ENCODE measurements at places on chromosomes 6 and 20.
A peak's percentile ranks its signal among the peaks of the same experiment; 100 is the strongest.

DNA sequence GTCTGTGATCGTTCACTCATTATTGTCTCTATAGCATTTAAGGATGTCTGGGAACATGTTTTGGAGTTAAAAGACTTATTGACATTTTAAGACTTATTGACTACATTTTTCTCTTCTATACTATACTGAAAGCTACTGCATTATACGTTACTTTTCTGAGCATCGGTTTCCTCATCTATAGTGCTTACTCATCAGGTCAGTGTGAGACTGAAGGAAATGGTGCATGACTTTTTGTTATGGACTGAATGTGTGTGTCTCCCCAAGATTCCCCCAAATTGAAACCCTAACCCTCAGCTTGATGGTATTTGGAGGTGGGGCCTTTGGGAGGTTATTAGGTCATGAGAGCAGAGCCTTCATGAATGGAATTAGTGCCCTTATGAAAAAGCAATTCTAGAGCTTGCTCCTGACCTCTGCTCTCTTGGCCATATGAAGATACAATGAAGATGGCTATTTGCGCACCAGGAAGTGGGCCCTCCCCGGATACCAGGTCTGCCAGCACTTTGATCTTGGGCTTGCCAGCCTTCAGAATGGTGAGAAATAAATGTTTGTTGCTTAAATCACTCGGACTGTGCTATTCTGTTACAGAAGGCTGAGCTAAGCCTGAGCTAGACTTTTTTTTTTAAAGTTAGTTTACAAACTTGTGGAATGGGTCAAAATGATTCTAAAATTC is 243.7 kb upstream of the RREB1 start:
- DNase-seq: no peak

- DNase-seq: no peak
These were observed 7.3 kb upstream of the CBFA2T2 start for GRCh38 chr20:33482581-33482980.

DNA sequence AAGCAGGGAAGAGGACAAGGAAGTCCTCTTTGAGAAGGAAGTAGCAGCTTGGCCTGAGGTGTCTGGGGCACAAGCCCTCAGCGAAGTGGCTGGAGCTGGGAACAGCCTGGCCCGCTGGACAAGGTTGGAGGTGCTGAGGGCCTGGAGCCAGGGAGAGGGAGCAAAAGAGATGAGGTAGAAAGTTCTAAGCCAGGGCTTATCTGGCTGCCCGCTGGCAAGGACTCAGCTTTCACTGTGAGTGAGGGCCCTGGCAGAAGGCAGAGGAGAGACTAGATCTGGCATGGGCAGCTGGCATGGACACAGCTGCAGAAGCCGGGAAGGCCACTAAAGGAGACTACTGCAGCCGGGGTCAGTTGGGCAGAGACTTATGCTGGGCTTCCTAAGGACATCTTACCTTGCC is 21.8 kb upstream of the PCMTD2 start:
- DNase-seq: no peak

GRCh38 chr6:69487688-69488087 is 309.1 kb downstream of the LMBRD1 start:
- DNase-seq: no peak

DNA sequence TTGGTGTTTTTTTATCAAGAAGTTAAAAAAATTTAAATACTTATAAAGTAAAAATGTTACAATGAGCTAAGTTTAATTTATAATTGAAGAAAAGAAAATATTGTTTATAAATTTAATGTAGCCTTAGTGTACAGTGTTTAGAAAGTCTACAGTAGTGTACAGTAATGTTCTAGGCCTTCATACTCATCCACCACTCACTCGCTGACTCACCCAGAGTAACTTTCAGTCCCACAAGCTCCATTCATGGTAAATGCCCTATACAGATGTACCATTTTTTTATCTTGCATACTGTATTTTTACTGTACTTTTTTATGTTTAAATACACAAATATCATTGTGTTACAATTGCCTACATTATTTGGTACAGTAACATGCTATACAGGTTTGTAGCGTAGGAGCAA is 26.0 kb downstream of the HTR1E start:
- DNase-seq: no peak

DNA sequence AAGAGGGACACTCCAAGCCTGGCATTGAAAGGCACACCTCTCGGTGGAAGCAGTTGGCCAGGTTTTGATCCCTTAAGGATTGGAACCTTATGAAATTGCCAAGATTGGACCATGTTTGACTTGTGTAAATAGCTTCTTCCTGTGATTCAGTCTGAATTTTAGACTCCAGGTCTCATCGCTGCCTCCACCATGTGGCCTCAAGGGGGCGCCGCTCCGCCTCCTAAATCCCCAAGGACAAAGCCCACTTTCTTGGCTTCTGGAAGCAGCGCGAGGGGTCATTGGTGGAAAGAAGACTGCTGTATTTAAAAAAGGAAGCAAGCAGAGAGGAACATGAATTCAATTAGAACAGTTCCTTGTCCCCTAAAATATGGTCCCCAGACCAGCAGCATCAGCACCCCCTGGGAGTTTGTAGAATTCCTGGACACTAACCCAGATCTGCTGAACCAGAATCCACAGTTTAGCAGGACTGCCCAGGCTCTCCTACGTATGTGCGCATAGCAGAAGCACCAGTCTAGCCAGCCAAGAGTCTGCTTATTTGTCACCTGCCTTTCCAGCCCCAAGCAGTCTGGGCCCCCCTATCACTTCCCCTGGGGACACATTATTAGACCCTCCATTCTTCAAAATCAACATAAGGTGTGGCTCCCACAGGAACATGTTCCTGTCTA is 108.5 kb downstream of the LY86 start:
- peak; percentile 63 for DNase-seq

GRCh38 chr6:75489025-75489424 is 4.6 kb downstream of the FILIP1 start:
- no peak for DNase-seq

- DNase-seq: peak; percentile 46
These were observed 13.4 kb upstream of the SERPINB1 start for GRCh38 chr6:2855061-2855519.

GRCh38 chr6:105138141-105138540 is 41.7 kb downstream of the POPDC3 start:
- no peak for DNase-seq

GRCh38 chr6:113854531-113855499 is 2.3 kb upstream of the MARCKS start:
- no peak for DNase-seq

GRCh38 chr20:47309394-47309793 is 47.1 kb downstream of the ZMYND8 start:
- no peak for DNase-seq

DNA sequence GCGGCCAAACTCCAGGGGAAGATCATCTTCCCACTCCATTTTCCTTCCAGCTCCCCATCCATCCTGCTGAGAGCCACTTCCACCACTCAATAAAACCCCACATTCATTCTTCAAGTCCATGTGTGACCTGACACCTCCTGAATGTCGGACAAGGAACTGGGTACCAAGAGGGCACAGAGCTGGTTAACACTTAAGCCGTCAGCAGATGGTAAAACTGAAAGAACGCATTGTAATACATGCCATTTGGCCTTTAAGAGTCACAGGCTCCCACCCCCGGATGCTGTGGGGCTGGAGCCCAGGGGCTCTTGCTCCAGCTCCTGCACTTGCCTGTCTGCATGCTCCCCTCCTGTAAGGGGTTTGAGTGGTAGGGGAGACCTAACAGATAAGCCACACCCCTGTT is 753.9 kb downstream of the COL12A1 start:
- no peak for DNase-seq

DNA sequence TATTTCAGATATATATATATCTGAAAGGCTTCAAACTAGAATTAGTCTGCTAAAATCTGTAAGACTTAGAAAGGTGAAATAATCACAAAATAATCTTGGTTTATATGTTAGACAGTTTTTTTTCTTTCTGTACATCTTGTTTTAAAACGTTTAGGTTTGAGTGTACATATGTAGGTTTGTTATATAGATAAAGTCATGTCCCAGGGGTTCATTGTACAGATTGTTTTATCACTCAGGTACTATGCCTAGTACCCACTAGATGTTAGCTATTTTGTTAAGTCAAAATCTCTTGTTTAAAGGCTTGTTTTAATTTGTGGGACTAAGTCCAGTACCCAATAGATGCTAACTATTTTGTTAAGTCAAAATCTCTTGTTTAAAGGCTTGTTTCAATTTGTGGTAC is 1339.0 kb upstream of the CITED2 start:
- no peak for DNase-seq

- no peak for DNase-seq
These were observed 133.7 kb upstream of the AGPAT4 start for GRCh38 chr6:161407581-161407980.

GRCh38 chr6:150689900-150690590 is 90.4 kb downstream of the PLEKHG1 start:
- no peak for DNase-seq

GRCh38 chr6:27669624-27670301 is 196.9 kb upstream of the ZNF184 start:
- peak; percentile 26 for DNase-seq

GRCh38 chr20:19968466-19969073 is 48.6 kb upstream of the NAA20 start:
- no peak for DNase-seq

DNA sequence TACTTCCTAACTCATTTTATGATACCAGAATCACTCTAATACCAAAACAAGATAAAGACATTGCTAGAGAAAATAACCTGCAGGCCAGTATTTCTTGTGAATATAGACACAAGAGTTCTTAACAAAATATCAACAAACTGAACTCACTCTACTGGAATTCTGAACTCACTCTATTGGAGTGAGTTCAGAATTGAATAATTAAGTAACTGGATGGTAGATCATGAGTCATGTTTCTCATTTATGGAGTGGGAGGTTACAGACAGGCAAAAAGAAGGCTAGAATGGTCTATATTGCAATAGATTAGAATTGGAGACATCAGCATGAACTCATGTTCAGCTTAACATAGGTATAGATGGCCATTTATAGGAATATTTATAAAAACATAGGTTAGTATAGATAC is 26.6 kb upstream of the C6orf58 start:
- no peak for DNase-seq

- no peak for DNase-seq
These were observed 285.4 kb downstream of the THBS2 start for GRCh38 chr6:168968228-168968627.
